Right atrium auricular region (tissue), 2 donors: ENCODE measurements at places on chromosomes 5 and 9. TPM values are rescaled to one million over a fixed set of nuclear protein-coding genes. Genes with fewer than 3 reads are reported as not detected.

DNA sequence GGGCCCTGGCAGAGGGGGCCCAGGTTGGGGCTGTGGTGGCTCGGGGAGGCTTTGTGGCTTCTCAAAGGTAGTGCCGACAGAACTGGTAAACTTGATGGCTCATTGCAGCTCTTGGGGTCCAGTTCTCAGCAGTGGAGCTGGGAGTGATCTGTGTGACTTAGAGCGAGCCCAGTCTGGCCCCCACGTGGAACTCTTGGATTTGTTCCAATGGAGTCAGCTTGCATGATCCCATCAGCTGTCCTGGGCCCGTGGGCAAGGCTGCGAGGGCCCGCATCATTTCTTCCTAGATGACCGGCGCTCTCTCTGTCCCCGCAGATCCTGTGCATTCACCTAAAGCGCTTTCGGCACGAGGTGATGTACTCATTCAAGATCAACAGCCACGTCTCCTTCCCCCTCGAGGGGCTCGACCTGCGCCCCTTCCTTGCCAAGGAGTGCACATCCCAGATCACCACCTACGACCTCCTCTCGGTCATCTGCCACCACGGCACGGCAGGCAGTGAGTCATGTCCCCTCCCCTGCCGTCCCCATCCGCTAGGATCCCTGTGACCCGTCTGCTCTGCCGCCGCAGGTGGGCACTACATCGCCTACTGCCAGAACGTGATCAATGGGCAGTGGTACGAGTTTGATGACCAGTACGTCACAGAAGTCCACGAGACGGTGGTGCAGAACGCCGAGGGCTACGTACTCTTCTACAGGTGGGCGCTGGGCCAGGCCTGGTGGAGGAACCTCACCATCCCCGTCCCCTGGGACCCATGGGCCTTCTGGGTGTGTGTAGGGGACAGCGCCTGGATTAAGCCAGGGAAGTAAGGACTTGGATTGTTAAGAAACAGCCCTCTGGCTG is 39.2 kb downstream of the USP20 start:
- no peak for DNase-seq

GRCh38 chr5:115309751-115310370 is 13.4 kb upstream of the CCDC112 start:
- DNase-seq: no peak

- DNase-seq: peak; percentile 38
Observed at GRCh38 chr9:126127591-126127990, 199.0 kb upstream of the MVB12B start.

DBH gene
- total RNA-seq: not detected

IL4 gene
- not detected for total RNA-seq
